ENCODE measurements at places on chromosomes 3 and 15.
A peak's percentile ranks its signal among the peaks of the same experiment; 100 is the strongest.

DNA sequence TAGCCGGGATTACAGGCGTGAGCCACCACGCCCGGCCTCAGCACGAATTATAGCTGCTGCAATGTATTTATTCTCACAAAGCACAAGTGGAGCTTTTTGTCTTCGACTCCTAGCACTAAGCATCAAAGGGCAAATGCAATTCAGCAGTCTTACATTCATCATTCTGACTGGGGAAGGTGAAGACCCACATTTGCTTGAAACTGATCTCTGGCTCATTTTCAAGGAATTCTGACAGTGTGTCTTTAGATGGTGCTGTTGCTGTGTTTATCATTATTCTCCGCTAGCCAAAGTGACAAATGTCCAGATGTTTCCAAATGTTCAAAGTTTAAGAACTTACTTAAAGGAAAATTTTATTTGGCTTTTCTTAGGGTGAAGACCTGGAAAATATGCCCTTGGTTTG lies 55.9 kb downstream of the SGO1 start:
- DNase-seq = no peak

DNA sequence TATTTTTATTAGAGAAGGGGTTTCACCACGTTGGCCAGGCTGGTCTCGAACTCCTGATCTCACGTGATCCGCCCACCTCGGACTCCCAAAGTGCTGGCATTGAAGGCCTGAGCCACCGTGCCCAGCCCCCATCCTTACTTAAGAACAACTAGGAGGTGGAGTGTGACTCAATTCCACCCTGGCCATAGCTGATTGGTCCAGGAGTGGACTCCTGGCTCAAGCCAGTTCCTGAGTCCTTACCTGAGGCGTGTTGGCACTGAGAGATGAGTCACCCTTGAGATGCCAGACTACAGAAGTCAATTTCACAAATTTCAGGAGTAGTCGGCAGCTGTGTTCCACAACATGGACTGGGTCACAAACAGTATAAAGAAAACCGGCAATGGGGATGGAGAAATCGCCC lies 124.2 kb downstream of the SHQ1 start:
- no peak for DNase-seq

GRCh38 chr15:39251413-39252133 lies 329.3 kb upstream of the THBS1 start:
- DNase-seq = peak; percentile 15

- no peak for DNase-seq
Observed at GRCh38 chr15:48708641-48709040, 63.1 kb upstream of the FBN1 start.

DNA sequence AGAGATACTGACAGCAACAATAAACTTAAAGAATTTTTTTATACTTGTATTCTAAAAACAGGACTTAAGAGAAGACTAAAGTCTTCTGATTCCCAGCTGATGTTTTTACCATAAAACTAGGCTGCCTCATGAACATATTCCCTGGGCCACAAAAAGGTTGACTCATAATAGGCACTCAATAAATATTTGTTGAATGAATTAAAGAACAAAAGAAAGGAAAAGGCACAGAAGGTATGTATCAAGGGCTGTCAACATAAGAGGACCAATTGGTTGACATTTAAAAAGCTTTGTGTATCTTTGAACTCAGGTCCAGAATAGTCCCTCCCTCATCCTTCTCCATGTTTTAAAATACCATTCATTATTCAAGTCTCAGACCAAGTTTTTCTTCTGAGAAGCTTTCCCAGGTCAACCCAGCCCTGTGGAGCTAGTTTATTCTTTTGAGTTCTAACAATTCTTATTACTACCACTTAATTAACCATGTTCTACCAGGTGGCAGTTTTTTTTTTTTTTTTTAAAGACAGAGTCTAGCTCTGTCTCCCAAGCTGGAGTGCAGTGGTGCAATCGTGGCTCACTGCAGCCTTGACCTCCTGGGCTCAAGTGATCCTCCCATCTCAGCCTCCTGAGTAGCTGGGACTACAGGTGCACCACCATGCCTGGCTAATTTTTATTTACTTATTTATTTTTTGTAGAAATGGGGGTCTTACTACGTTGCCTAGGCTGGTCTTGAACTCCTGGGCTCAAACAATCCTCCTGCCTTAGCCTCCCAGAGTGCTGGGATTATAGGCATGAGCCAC lies 17.5 kb upstream of the ARHGEF3 start:
- no peak for DNase-seq
